ENCODE measurements at places on chromosomes 16 and 17. TPM values are rescaled to one million over a fixed set of nuclear protein-coding genes. Genes with fewer than 3 reads are reported as not detected.

Gene ITGAD
- total RNA-seq: not detected

Gene OR1A2
- total RNA-seq: not detected

Gene FMNL1
- total RNA-seq: 391 TPM

Gene CACNG3
- not detected for total RNA-seq

Gene CDK3
- total RNA-seq: 7.1 TPM

Gene EMP2
- not detected for total RNA-seq

Gene FAM20A
- not detected for total RNA-seq

Gene HNF1B
- 0.08 TPM for total RNA-seq

Gene KRT36
- total RNA-seq: not detected

Gene RGS11
- total RNA-seq: not detected

Gene CIAO2B
- total RNA-seq: 112 TPM

Gene SULT1A1
- total RNA-seq: 11.1 TPM

Gene CPNE7
- 5.7 TPM for total RNA-seq

Gene KRT9
- total RNA-seq: not detected

Gene PAFAH1B1
- total RNA-seq: 169 TPM

Gene HES7
- 0.15 TPM for total RNA-seq

Gene IL34
- total RNA-seq: not detected

Gene MYOCD
- not detected for total RNA-seq

Gene RAB34
- 11.0 TPM for total RNA-seq

Gene SULT1A4
- total RNA-seq: 2.9 TPM

Gene PTGES3L
- 0.22 TPM for total RNA-seq

Gene PSME3IP1
- 137 TPM for total RNA-seq

Gene MT3
- total RNA-seq: 3.0 TPM

Gene KRTAP1-5
- not detected for total RNA-seq

Gene MMP2
- total RNA-seq: not detected

Gene CDH1
- total RNA-seq: 0.69 TPM

Gene KCNH6
- not detected for total RNA-seq

Gene PYY
- not detected for total RNA-seq

Gene ADGRG3
- total RNA-seq: not detected

Gene CNEP1R1
- total RNA-seq: 29.1 TPM

Gene NPIPB8
- total RNA-seq: 0.44 TPM

Gene SGSH
- 34.3 TPM for total RNA-seq

Gene TP53TG3B
- total RNA-seq: not detected

Gene SLC5A10
- total RNA-seq: not detected

Gene KREMEN2
- total RNA-seq: not detected

Gene CLDN7
- total RNA-seq: not detected

Gene MYH2
- total RNA-seq: not detected

Gene CFDP1
- total RNA-seq: 42.4 TPM

Gene PRSS36
- total RNA-seq: 1.7 TPM
